Endothelial cell (in vitro differentiated cells): ENCODE measurements at places on chromosomes 16 and 17. TPM values are rescaled to one million over a fixed set of nuclear protein-coding genes. Genes with fewer than 3 reads are reported as not detected.

- no peak overlapping the region for H3K27ac ChIP-seq
- H3K4me1 ChIP-seq, result peaks cover 24% of the 10 kb centered on the region
- H3K27me3 ChIP-seq, result peaks cover 7% of the 10 kb centered on the region
- H3K36me3 ChIP-seq, result no peaks in the 10 kb centered on the region
- H3K4me3 ChIP-seq, result no peak overlapping the region
- DNase-seq, result peak; percentile 91
Observed at GRCh38 chr17:2749784-2750181, 331 bp upstream of the CCDC92B start.

- H3K4me1 ChIP-seq, result peaks cover 27% of the 10 kb centered on the region
- H3K4me3 ChIP-seq, result peak within 1 kb of the TSS; percentile 97
- peaks cover 9% of the 10 kb centered on the region for H3K36me3 ChIP-seq
- peak within 1 kb of the TSS; percentile 98 for H3K27ac ChIP-seq
- peak; percentile 91 for DNase-seq
Observed at GRCh38 chr17:8152112-8152775, at the start of gene PER1. PER1 (minus strand) TSS chr17:8152404; CDS start chr17:8150706, 1,698 bp downstream.

GRCh38 chr16:27579087-27579980 is 29.4 kb downstream of the KATNIP start:
- no peaks in the 10 kb centered on the region for H3K27me3 ChIP-seq
- peaks cover 17% of the 10 kb centered on the region for H3K36me3 ChIP-seq

GRCh38 chr17:49969134-49969759 is at the start of gene DLX4:
DLX4 (plus strand) TSS chr17:49969190; CDS start chr17:49969469, 279 bp downstream.
- H3K4me3 ChIP-seq, result peak within 1 kb of the TSS; percentile 86
- DNase-seq, result no peak
- no peak within 1 kb of the TSS for H3K27ac ChIP-seq
- H3K27me3 ChIP-seq, result peaks cover 60% of the 10 kb centered on the region
- H3K36me3 ChIP-seq, result peaks cover 6% of the 10 kb centered on the region
- peaks cover 13% of the 10 kb centered on the region for H3K4me1 ChIP-seq

GRCh38 chr16:71726476-71727315 is 2.2 kb upstream of the PHLPP2 start:
- DNase-seq, result no peak
- no peak overlapping the region for H3K4me3 ChIP-seq
- H3K27ac ChIP-seq, result no peak overlapping the region
- peaks cover 7% of the 10 kb centered on the region for H3K36me3 ChIP-seq
- peaks cover 3% of the 10 kb centered on the region for H3K27me3 ChIP-seq
- H3K4me1 ChIP-seq, result peaks cover 12% of the 10 kb centered on the region

- H3K4me1 ChIP-seq, result peaks cover 2% of the 10 kb centered on the region
- H3K27me3 ChIP-seq, result peaks cover 3% of the 10 kb centered on the region
- no peak overlapping the region for H3K27ac ChIP-seq
- H3K4me3 ChIP-seq, result no peak overlapping the region
Observed at GRCh38 chr16:78461496-78462287, 362.2 kb downstream of the WWOX start.

DNA sequence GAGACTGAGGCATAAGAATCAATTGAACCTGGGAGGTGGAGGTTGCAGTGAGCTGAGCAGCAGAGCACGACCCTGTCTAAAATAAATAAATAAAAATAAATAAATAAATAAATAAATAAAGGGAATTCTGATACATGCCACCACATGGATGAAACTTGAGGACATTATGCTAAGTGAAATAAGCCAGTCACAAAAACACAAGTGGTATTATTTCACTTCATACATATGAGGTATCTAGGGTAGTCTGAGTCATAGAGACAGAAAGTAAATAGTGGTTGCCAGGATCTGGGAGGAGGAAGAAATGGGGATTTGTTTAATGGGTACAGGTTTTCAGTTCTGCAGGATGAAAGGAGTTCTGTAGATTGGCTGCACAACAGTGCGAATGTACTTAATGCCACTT is 16.3 kb downstream of the PIPOX start:
- DNase-seq, result no peak
- H3K36me3 ChIP-seq, result no peaks in the 10 kb centered on the region
- H3K4me1 ChIP-seq, result peaks cover 27% of the 10 kb centered on the region
- H3K27me3 ChIP-seq, result peaks cover 7% of the 10 kb centered on the region
- H3K4me3 ChIP-seq, result no peak overlapping the region

DNA sequence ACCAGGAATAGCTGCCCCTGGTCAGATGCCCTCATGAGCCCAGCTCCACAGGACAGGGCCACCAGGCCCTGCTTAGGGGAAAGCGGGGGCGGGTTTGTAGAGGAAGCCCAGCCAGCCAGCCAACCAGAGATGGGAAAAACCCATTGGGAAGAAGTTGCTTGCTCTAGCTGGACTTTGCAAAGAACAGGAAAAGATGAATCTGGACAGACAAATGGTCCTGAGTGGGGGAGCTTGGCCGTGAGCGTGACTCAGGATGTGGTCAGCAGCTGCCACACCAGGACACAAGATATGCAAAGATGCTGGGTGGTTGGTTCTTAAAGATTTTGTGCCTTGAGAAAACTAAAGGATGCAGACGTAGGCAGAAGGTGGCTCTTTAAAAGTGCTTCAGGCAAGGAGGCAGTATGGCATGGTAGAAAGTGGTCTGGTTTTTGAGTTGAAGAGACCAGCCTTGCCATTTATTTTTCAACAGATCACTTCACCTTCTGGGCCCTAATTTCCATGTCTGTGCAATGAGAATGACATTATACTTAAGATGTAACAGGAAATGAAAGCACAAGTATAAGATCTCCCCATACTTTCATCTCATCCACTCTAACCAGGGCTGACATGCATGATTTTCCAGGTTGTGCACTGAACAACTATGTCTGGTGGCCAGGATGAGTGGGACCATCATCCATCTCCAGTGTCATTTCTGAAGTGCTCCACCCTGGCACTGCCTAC is 27.8 kb upstream of the HEATR6 start:
- no peak for DNase-seq
- peaks cover 12% of the 10 kb centered on the region for H3K4me1 ChIP-seq
- H3K4me3 ChIP-seq, result no peak overlapping the region
- H3K36me3 ChIP-seq, result no peaks in the 10 kb centered on the region
- H3K27me3 ChIP-seq, result no peaks in the 10 kb centered on the region
- no peak overlapping the region for H3K27ac ChIP-seq

GRCh38 chr16:28531777-28532744 is 6.7 kb downstream of the NUPR1 start:
- peaks cover 3% of the 10 kb centered on the region for H3K27me3 ChIP-seq
- no peak for DNase-seq
- no peak overlapping the region for H3K4me3 ChIP-seq
- no peaks in the 10 kb centered on the region for H3K36me3 ChIP-seq

DNA sequence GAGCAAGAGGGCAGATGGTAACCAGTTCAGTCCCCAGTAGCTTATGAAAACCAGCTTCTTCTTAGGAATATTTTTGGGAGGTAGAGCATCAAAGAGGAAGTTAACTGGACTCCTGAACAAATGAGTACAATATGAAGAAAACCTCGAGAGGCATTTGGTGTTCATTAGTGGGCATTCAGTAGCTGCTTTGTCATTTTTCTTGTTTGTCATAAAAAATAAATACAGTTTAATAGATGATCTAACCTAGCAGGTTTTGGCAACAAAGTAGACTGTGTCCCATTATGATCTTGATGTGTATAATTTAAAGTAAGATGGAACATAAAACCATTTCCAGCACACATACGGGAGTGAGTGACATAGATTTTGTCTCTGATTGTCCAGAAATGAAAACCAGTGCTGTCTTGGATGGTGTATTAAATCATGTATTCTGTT is 173.1 kb downstream of the HS3ST3A1 start:
- no peaks in the 10 kb centered on the region for H3K36me3 ChIP-seq
- no peak overlapping the region for H3K27ac ChIP-seq
- H3K4me3 ChIP-seq, result no peak overlapping the region
- H3K4me1 ChIP-seq, result peaks cover 3% of the 10 kb centered on the region
- no peaks in the 10 kb centered on the region for H3K27me3 ChIP-seq

GRCh38 chr17:77382966-77383612 is 242.3 kb downstream of the SEC14L1 start:
- peaks cover 75% of the 10 kb centered on the region for H3K4me1 ChIP-seq
- peaks cover 17% of the 10 kb centered on the region for H3K27me3 ChIP-seq
- DNase-seq, result no peak
- H3K27ac ChIP-seq, result peak overlapping the region; percentile 64
- H3K4me3 ChIP-seq, result no peak overlapping the region

DNA sequence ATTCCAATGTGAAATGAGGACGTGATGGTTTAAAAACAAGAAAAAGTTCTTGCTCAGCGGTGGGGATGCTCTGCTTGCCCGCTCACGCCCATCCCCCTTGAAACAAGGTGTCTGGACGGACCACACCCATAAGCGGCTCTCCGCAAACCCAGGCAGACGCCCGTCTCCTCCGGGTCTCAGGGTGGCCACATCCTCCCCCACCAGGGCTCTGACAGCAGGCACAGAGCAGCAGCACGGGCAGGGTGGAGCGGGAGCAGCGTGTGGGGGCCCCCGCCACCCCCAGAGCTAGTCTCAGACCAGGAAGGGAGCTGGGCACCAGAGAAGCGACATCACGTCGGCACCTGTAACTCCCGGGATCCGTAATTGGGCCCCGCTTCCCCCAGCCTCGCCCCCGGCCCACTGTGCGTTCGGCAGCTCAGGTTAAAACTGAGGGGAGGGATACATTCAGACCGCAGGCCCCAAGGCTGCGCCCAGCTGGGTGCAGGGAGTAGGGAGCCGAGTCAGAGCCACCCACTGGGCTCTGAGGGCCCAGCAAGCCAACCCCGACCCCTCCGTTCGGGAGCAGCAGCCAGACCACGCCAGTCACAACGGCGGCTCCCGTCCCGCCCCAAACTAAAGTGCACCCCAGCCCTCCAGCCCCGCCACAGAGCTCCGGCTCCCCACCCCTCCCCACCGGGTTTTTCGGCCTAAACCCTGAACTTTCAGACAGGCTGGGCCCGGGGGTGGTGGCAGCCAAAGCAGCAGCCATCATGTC is 22.0 kb downstream of the CLUH start:
- H3K4me3 ChIP-seq, result no peak overlapping the region
- peaks cover 8% of the 10 kb centered on the region for H3K36me3 ChIP-seq
- DNase-seq, result no peak
- H3K27ac ChIP-seq, result peak overlapping the region; percentile 80
- H3K4me1 ChIP-seq, result peaks cover 10% of the 10 kb centered on the region

DNA sequence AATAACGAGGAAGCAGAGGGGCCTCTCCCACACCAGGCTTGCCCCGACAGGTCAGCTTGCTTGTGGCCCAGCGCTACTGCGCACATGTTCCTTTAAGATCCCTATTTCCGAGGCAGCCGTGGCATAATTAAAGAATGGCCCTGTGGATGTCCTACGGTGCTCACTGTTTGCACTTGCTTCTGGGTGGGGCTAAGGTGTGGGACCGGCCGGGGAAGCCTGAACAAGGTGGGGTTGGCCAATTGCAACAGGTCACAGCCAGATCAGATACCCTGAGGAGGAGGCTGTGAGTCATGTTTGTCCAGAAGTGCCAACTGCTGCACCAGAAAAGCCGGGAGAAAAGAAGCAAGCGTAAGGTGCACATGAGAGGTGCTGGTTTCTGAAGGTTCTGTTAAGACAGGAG is 158.5 kb upstream of the CACNG5 start:
- peaks cover 5% of the 10 kb centered on the region for H3K27me3 ChIP-seq
- H3K4me3 ChIP-seq, result no peak overlapping the region
- DNase-seq, result no peak
- H3K27ac ChIP-seq, result no peak overlapping the region
- no peaks in the 10 kb centered on the region for H3K36me3 ChIP-seq

- no peaks in the 10 kb centered on the region for H3K4me1 ChIP-seq
- no peak overlapping the region for H3K4me3 ChIP-seq
- DNase-seq, result no peak
- no peaks in the 10 kb centered on the region for H3K36me3 ChIP-seq
- H3K27ac ChIP-seq, result no peak overlapping the region
Observed at GRCh38 chr17:62405451-62405850, 18.2 kb upstream of the METTL2A start.

GRCh38 chr16:67571981-67572431 is 9.7 kb downstream of the CTCF start:
- peaks cover 8% of the 10 kb centered on the region for H3K36me3 ChIP-seq
- H3K27ac ChIP-seq, result no peak overlapping the region
- no peaks in the 10 kb centered on the region for H3K4me1 ChIP-seq
- no peak for DNase-seq

- DNase-seq, result peak; percentile 94
- H3K4me1 ChIP-seq, result peaks cover 26% of the 10 kb centered on the region
- H3K36me3 ChIP-seq, result peaks cover 44% of the 10 kb centered on the region
Observed at GRCh38 chr16:85799497-85800320, at the start of the genes COX4I1 and EMC8. COX4I1 (plus strand) TSS chr16:85799695; CDS start chr16:85801206, 1,511 bp downstream. EMC8 (minus strand) TSS chr16:85799544; CDS start chr16:85799295, 249 bp downstream.

- H3K4me3 ChIP-seq, result no peak overlapping the region
- peaks cover 28% of the 10 kb centered on the region for H3K4me1 ChIP-seq
- peak overlapping the region; percentile 74 for H3K27ac ChIP-seq
- peaks cover 5% of the 10 kb centered on the region for H3K36me3 ChIP-seq
- no peak for DNase-seq
Observed at GRCh38 chr17:17737961-17738894, 57.0 kb downstream of the RAI1 start.

DNA sequence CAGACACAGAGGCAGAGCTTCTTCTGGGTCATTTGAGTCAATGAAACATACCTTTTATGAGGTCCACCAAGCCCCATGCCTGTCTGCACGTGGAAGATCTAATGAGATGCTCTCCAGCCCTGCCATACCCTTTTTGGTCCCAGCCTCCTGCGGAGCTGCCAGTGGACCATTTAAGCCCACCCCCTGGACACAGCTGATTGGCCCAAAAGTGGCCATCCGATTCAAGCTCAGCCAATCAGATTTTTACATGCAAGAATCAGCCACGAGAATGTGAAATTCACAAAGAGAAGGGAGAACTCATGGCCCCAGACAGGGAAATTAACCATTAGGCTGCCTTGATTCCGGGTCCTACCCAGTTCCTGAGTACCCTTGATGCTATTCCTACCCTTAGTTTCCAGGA is 231.0 kb upstream of the EEF2KMT start:
- H3K27ac ChIP-seq, result no peak overlapping the region
- no peak overlapping the region for H3K4me3 ChIP-seq
- H3K4me1 ChIP-seq, result no peaks in the 10 kb centered on the region
- H3K27me3 ChIP-seq, result peaks cover 1% of the 10 kb centered on the region
- DNase-seq, result no peak

DNA sequence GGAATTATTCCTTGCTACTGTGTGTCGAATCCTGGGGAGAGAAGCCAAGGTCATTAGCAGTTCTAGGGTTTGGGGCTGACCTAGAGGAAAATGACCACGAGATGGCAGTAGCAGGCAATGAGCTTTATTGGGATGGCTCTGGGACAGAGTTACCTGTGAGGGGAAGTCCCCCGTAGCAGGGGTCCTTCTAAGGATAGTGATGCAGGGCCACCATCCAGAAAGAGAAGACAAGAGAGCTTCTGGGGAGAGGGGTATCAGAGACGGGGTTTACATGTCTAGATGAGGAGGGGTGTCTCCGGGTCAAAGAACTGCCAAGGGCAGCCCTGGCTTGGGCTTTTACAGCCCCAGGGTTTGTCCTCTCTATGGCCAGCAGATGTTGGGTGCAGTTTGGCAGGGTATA is 6.4 kb upstream of the GGT6 start:
- H3K27me3 ChIP-seq, result peaks cover 6% of the 10 kb centered on the region
- DNase-seq, result peak; percentile 70
- no peaks in the 10 kb centered on the region for H3K36me3 ChIP-seq
- no peak overlapping the region for H3K27ac ChIP-seq
- no peak overlapping the region for H3K4me3 ChIP-seq
- H3K4me1 ChIP-seq, result peaks cover 13% of the 10 kb centered on the region

- DNase-seq, result peak; percentile 64
- no peak overlapping the region for H3K27ac ChIP-seq
- H3K27me3 ChIP-seq, result peaks cover 4% of the 10 kb centered on the region
Observed at GRCh38 chr17:58120195-58120822, 27.9 kb upstream of the OR4D1 start.

The TBX21 gene
- total RNA-seq, result 0.21 TPM

The SPEM2 gene
- 0.15 TPM for total RNA-seq

The ZNF174 gene
- 10.3 TPM for total RNA-seq

The ODAD4 gene
- 2.2 TPM for total RNA-seq

The MT4 gene
- total RNA-seq, result not detected

The HAS3 gene
- total RNA-seq, result 2.7 TPM

The ENPP7 gene
- not detected for total RNA-seq

The KRTAP17-1 gene
- not detected for total RNA-seq
